ENCODE measurements at places on chromosomes 6 and 20.

GRCh38 chr20:46557231-46557956 is 6.9 kb upstream of the OCSTAMP start:
- peak; percentile 56 for DNase-seq

DNA sequence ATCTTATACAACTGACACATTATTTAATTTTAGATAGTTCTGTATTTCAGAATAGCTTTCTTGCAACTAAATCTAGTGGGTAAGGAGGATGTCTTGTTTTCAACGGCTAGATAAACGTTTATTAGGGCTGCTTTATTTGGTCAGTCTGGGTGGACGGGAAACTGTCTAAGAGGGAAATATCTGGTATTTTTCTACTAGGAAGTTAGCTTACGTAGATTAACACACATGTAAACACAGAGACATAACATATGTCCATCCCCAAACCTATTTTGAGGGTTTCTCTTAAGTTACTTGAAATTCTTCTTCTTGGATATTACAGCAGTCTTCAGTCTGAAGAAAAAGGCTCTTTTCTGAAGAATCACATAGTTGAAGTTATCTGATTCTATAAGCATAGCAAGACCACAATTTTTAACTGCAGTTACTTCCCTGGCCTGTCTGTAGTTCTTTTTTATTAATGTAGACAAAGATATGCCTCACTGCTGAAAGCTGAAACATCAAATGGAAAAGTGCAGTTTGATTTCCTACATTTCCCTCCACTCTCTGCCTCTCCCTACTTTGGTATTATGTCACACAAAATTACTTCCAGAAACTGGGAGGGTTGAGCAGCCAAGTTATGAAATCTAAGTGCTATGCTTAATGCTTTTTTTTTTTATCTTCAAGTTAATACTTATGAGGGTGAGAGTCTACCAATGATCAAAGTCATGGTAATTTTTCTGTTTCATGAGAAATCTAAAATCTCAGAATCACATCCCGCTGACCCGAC is 37.4 kb downstream of the PLAGL1 start:
- peak; percentile 27 for DNase-seq

- DNase-seq: peak; percentile 25
Measured at GRCh38 chr6:27238010-27238983, 9.2 kb upstream of the PRSS16 start.

DNA sequence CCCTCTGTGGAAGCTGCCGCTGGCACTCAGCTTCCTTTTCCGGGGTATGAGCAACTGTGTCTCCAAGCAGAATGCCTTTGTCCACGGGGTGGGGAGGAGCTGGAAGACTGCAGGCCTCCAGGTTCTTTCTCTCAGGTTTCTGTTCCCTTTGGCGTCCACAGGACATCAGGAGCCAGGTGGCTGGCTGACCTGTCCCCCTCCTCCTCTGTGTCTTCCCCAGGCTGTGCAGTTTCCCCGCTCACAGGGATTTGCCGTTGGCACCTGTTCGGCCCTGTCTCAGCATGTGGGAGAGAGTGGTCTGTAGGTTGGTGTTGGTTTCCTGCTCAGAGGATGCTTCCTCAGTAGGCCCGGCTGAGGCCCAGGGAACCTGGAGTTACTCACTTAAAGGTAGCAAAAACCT is 43.5 kb downstream of the CDS2 start:
- DNase-seq: no peak

DNA sequence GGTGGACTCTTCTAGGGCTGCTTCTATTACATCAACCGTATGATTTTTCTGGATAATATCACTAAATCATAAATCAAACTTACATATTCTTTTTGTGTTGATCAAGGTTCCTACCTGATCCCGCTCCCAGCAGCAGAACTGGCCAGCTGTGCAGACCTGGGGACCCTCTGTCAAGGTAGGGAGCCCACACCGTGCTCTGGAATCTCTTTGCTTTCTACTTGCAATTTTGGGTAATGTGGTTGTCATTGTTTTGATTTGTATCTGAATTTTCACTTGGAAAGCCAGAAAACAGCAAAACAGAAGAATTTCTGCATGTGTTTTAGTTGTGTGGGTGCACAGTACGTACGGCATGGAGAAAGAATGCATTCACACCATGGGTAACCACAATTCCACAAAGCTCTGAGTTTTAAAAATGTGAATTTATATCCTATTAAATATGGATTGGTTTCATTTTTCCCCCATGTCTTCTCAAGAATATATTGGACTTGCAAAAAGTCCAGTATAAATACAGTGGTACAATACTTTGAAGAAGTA is 80.1 kb downstream of the ADGRG6 start:
- peak; percentile 73 for DNase-seq

DNA sequence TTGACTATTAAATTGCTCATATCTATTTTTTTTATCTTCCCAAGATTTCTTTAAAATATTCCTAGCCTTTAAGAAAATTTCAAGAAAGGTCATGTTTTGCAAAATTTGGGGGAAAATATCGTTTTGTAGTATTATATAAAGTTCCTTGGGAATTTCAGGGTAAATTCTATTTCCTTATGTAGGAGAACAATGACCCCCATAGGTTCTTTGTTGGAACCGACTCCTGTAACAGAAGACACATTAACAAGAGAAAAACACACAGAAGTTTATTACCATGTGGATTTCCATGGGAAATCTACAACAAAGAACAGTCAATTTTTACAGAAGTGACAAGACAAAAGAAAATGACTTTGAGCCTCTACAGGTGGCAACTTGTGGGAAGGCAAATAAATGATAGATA is 68.1 kb downstream of the ADGB start:
- no peak for DNase-seq

DNA sequence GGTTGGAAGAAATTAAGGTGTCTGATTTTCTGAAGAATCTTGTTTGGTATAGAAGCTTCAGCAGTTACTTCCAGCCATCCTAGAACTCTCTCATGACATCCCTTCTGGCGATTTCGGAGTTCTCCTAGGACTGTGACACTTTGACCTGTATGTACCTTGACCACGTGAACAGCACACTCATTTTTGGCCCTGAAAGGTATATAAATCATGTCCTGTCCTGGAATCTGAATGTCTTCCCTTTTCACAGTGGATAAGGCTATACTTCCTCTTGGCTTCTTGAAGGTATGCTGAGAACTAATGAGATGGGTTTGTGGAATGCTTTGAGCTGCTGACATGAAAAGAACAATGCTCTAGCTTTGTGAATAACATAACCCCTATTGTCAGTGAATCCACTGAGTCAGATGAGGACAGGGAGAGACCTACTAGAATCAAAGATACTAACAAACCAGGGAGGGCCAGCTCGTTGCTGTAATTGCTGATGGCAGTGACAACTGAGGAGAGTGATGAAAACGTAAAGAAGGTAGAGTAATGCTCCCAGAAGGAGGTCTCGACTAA is 6.0 kb upstream of the ZDHHC14 start:
- no peak for DNase-seq

DNA sequence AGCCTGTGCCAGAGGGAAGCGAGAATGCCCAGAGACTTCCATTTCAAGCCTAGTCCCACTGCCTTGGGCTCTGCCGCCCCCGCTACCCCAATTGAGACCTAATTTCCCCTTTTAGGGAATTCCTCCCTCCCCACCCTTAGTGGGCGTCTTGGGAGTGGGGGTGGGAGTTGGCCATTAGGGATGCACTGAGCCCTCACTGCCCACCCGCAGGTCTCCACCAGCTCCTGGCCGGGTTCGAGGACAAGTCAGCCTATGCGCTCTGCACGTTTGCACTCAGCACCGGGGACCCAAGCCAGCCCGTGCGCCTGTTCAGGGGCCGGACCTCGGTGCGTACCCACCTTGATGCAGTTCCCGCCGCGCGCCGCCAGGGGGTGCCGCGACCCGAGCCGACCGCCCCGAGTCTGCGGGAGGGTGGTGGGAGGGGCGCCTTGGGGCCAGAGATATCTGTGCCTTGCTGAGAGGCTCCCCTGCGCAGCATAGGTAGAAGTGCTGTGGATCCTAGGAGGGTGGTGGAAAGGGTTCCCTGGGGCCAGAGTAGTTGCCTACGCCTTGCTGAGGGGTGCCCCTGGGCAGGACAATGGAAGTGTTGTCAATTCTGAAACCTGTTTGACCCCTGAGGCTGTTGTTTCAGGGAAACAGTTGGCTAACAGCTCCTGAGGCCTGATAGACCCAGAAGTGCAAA is 9.2 kb downstream of the ITPA start:
- DNase-seq: no peak

DNA sequence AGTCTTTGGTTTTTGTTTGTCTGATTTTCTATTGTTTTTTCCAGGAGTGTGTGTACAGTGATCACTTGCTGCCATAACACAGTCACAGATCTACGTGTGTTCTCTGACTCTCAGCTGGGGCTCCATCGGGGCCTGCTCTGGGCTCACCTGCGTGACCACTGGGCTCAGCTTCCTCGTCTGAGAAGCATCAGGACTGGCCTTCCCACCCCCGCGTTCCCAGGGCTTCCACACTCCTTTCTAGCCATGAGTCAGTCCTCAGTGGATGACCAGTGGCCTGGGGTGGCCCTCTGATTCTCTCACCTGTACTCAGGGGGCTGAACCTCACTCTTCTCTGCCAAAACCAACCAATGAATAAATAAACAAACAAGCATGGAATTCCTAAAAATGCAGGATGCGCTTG is 14.5 kb downstream of the THBS2 start:
- no peak for DNase-seq

DNA sequence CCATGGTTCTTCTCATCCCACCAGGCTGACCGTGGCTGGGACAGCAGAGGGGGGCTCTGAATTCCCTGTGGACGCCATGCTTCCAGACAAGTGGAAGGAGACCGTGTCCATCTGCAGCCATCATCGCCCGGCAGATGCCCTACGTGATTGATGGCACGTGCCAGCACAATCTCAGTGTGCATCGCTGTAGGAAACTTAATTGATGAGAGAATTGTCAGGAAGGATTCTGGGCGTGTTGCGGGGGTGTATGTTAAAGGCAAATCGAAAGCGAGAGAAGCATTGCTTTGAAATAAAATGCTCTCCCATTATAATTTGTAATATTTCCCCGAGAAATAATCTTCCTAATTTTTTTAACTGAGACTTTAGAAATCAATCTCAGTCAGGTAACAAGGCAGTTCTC is 185.5 kb upstream of the CDH4 start:
- DNase-seq: no peak

GRCh38 chr20:42099101-42099500 is 480.9 kb upstream of the CHD6 start:
- DNase-seq: no peak

GRCh38 chr20:41174373-41174772 is 37.0 kb downstream of the PLCG1 start:
- no peak for DNase-seq

GRCh38 chr6:25404693-25405169 is 125.6 kb downstream of the CARMIL1 start:
- DNase-seq: no peak

- DNase-seq: no peak
Measured at GRCh38 chr6:167108278-167108677, 14.6 kb upstream of the CCR6 start.

GRCh38 chr6:4665489-4666417 is 110.5 kb upstream of the CDYL start:
- DNase-seq: peak; percentile 29

DNA sequence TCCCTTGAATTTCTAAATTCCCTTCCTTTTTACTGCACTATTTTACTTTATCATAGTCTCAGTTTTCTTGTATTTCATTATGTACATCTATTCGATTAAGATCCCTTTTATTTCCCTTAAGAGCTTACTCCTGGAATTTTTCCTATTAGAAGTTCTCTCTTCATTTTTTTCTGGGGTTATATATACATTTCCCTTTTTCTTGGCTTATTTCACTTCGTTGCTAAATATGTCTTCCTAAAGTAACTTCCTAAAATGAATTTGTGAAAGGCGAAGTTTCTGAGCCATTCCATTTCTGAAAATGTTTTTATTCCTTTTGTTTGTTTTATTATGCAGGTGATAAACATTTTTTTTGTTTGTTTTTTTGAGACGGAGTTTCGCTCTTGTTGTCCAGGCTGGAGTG is 5.9 kb upstream of the CD109 start:
- DNase-seq: no peak

GRCh38 chr6:151482290-151482689 is 11.5 kb upstream of the CCDC170 start:
- peak; percentile 9 for DNase-seq

All from amniotic epithelial cell (primary cell).